ENCODE measurements at places on chromosomes 3 and 15. TPM values are rescaled to one million over a fixed set of nuclear protein-coding genes. Genes with fewer than 3 reads are reported as not detected.

DNA sequence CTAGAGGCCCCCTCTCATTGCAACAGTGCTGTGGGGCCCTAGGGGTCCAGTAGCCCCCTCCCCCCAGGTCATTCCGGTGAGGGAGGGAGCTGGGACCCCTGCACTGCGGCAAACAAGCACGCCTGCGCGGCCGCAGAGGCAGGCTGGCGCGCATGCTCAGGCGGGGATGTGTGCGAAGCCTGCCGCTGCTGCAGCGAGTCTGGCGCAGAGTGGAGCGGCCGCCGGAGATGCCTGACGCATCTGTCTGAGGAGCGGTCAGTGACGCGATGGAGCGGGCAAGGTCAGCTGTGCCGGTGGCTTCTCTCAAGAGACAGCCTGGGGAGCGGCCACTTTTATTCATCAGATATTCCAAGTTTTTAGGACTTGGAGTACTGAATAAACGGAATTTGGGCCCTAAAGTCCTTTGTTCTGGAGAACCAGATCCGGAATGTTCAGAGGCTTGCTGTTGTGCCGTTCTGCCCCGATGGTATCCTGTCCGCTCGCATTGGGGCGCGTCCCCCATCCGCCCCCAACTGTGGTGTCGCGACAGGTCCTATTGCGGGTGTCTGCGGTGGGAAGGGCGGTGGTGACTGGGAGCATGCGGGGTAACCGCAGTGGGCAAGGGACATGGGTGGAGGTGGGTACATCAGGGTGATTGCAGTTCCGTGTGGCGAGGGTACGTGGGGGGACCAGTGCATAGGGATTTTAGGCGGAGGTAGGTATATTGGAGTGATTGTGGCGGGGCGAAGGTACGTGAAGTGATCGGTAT, at the start of the genes SNRPN and SNURF:
Gene SNRPN (plus strand): TSS at position 205 of the 748 bp plus-strand sequence. CDS start 19,467 bp downstream, outside the sequence.
Gene SNURF (plus strand): TSS at position 205 of the 748 bp plus-strand sequence. CDS start 62 bp downstream, at position 267.
- DNase-seq: no peak

DNA sequence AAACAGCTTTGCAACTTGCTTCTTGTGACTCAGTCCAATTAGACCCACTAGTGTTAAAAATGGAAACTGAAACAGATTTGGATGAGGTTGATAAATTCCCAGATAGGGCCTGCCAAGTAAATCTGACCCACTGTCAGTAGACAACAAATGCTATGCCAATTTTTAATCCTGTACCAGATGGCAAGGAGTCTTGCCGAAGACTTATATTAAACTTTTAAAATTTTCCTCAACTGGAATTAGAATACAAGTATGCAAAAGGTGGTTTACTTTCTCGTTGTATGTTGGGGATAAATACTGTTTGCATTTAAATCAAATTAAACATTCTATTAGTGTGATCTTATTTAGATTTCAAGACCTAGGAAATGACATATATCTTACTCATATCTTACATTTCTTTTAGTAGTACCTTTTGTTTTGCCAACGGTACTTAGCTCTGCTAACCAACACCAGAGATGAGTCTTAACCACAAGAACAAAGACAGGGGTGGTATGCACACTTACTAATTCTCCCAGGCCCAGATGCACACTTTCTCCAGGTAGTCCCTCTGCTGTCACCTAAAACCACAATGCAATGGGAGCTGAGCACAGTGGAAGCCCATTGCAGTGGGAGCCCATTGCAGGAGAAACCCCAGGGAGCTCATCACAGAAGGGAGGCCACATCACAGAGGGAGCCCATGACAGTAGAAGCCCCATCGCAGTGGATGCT, 77.8 kb downstream of the WWTR1 start:
- no peak for DNase-seq

DNA sequence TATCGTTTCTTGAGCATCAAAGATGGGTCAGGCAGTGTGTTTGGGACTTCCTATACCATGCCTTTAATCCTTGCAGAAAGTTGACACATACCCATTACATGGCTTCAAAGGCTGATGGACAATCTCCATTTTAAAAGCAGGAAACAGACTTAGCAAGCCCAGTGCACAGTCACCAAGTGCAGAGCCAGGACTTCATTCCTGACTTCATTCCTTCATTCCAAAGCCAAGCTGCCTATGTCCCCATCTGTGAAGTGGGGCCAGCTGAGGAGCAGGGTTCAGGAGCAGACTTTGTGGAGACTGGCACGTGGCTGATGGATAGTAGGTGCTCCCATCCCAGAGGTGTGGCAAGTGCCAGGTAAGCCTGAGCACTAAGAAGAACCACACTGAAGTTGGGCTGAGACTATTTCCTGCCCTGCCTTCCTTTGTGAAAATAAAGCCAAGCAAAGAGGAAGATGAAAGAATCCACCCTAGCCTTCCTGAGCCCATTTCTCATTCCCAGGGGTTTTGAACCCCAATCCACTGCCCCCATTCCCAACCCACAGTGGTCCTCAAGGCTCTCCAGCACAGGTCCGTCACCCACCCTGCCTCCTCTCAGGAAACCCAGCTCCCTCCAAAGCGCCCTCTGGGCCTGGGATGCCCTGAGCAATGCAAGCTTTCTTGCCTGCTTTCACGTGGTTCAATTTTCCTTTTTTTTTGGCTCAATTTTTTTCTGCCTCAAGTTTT, 1.8 kb downstream of the CX3CR1 start:
- DNase-seq: no peak

DNA sequence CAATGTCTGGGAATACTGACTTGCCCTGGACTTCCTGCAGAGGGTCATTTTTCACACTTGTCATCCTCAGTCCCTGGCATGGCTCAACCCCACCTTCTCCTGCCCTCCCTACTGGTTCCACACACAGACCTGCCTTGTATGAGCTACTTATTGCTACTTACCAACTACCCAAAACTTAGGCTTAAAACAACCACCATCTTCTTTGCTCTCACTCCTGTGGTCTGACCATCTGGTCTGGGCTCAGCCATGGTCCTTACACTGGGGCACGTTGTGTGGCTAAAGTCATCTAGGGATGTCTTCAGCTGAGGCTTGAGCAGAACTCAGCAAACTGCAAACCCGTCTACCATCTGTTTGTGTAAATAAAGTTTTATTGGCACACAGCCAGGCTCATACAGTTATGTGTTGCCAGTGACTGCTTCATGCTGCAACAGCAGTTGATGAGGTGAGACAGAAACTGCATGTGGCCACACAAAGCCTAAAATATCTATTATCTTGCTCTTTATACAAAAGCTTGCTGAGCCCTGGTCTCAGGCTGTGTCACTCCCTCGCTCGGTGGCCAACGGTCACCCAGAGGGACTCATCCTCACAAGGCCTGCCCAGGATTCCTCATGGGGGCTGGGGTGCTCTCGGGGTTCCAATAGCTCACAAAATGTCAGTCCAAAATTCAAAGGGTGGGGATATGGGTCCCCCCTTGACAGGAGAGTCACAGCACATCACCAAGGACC, 43.5 kb downstream of the KLF15 start:
- DNase-seq: no peak

DNA sequence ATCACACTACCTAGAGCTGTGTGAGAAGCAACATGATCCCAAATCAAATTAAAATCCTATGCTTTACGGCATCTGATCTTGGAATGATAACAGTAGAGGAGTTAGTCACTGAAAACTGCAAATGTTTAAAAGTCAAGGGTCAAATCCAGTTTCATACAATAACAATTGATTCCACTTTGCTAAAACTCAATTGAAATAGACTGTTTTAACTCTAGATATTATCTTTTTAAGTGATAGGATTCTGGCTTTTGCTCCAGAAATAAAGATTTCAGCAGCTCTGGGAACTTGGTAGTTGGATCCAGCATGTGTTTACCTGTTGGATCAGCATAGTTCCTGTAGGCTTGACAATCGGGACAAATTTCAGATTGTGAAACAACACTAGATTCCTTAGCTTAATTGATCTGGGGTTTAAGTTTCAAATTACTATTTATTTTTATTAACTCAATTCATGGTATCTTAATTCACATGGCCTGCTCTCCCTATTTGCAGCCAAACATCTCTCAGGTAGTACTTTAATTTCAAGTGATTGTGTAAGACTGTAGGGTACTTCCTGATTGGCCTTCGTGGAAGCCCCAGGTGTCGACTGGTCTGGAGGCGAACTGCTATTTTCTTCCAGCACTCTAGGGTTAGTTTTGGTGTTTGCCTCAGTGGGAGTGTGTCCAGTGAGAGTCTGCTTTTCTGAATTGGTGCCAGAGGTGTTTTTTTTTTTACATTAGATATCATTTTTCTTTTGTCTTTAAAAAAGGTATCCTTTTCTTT, 16.6 kb downstream of the NFKBIZ start:
- no peak for DNase-seq

Gene RFC4
- 19.7 TPM for polyA plus RNA-seq

Gene ZNF80
- polyA plus RNA-seq: not detected

Gene ROPN1
- polyA plus RNA-seq: 0.09 TPM
